A673 (cell line): ENCODE measurements at places on chromosomes 3 and 15. TPM values are rescaled to one million over a fixed set of nuclear protein-coding genes. Genes with fewer than 3 reads are reported as not detected.

DNA sequence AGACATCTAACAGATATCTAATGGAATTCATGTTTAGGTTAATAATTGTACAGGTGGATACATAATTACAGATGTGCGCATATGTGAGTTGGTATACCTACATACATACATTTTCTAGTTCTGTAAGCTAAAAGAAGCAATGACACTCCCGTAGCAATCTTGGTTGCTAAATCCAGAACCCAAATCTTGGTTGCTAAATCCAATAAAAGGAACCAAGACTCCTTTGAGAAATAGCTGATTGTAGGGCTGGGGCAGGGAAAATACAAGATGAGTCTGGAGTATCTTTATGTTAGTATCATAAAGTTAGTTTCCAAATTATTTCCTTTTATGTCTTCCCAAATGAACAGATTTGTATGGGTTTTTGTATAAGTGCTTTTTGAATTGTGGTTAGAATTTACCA lies 135.2 kb downstream of the TMCC1 start:
- no peak for DNase-seq

CLEC3B gene
- 0.81 and 1.0 TPM in 2 replicates for total RNA-seq

DNA sequence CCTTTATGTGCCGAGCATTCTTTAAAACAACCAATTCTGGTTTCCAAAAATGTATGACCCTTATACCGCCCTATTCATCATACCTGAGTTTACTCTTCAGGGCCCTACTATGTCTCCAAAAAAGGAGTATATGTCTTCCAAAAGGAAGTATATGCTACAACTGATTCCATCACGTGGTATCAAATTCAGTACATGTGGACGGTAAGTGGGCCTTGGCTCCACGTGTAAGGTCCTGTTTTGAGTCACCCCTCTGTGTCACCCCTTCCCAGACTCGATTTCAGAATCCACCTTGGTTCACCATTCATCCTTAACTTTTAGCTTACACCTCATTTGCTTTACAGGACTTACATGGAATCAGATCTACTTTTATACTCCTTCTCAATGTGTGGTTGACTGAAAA lies 37.8 kb downstream of the ABHD2 start:
- DNase-seq = no peak

GRCh38 chr15:42080186-42080918 lies 14.0 kb downstream of the PLA2G4D start:
- no peak for DNase-seq

FBXO40 gene
- total RNA-seq = not detected in 2 replicates

- DNase-seq = no peak
These were observed 566.0 kb downstream of the ROBO2 start for GRCh38 chr3:77605865-77606264.

DNA sequence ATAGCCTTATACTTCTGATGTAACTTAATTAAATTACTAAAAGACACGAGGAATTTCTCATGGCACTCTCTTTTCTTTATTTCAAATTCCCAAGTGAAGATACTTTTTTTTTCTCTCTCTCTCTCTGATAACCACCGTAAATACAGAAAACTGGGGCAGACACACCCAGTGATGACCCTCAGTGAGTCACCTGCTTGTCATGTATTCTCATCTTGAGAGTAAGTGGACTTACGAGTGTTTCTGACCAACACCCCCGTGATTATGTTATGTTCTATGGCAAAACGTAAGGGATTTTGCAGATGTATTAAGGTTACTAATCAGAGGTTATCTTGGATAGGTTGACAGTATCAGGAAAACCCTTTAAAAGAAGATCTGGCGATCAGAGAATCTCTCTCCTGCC lies 348.8 kb upstream of the ZNF717 start:
- DNase-seq = no peak

MLF1 gene
- 4.9 and 5.0 TPM in 2 replicates for total RNA-seq

DNA sequence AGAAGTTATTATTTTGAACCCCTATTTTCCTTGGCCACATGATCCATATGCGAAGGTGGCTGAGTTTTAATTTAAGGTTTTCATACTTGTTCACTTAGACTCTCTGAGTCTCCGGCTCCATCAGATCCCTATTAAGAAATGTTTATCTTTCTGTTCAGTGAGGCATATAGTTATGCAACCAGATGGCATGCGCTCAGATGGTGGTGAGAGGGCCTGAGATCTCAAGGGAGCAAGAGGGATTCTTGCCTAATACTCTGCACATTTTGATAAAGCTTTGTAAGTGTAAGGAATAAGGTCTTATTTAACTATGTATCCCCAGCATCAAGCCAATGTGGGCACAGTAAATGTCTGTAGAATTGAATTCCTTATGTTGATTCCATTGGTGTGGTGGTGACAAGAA lies 78.9 kb upstream of the DPH6 start:
- DNase-seq = peak; percentile 40

C2CD4A gene
- 0.22 and 0.34 TPM in 2 replicates for total RNA-seq

GRCh38 chr3:159667261-159667660 lies 321.4 kb upstream of the IL12A start:
- DNase-seq = no peak
